ENCODE measurements at places on chromosomes 4 and X. TPM values are rescaled to one million over a fixed set of nuclear protein-coding genes. Genes with fewer than 3 reads are reported as not detected.

ASB12 gene
- not detected for total RNA-seq

SEC31A gene
- total RNA-seq: 266 TPM

CHRDL1 gene
- total RNA-seq: not detected

GAGE1 gene
- not detected for total RNA-seq

SYTL5 gene
- not detected for total RNA-seq

RAB33B gene
- total RNA-seq: 29.7 TPM

SMR3B gene
- total RNA-seq: not detected

SCARB2 gene
- 171 TPM for total RNA-seq

ARR3 gene
- not detected for total RNA-seq

N4BP2 gene
- 5.4 TPM for total RNA-seq

TLR7 gene
- not detected for total RNA-seq

All from pulmonary artery endothelial cell (primary cell).